MCF 10A (cell line): ENCODE measurements at places on chromosomes 5 and 9.

DNA sequence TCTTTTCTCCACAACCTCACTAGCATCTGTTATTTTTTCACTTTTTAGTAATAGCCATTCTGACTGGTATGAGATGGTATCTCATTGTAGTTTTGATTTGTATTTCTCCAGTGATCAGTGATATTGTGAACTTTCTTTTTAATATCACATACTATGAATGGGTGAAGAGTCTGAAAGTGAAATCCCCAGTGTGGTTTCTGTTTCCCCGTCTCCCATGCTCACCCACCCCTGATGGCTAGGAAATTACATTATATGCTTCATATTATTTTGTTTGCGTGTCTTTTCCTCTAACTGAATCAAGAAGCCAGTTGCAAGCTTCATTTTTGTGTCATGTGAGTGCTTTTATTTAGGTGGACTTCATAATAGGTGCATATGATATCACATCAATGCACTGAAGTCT lies 171.1 kb downstream of the ARHGAP26 start:
- DNase-seq = no peak

DNA sequence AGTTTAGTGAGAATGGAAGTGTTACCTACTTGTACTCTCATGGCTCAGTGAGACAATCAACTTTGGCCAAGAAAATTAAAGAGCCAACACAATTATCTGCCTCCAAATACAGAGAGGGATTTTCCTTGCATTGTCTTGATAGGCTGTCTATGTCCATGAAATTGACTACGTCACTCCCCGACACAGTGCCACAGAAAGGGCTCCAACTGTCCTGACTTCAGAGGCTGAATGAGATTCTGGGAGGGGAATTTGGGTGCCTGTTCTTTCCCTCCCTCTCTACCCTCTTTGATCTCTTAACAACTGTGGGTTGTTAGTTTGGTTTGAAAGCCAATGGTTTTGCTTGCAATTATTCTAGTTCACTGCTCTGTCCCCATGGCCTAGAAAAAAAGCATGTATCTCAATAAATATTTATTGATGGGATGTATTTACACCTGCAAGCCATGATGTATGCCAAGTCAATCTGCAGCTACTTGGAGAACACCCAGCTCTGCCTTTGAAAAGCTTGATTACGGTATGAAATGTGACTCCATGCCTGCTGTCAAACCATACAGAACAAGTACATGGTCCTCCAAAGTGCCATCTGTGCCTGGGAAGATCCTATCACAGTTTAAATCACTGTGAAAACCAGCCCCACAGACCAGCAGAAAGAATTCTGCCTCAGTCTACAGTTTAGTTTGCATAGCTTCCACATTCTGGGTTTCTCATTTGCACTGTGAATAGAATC lies 37.3 kb downstream of the CAPSL start:
- DNase-seq = no peak

DNA sequence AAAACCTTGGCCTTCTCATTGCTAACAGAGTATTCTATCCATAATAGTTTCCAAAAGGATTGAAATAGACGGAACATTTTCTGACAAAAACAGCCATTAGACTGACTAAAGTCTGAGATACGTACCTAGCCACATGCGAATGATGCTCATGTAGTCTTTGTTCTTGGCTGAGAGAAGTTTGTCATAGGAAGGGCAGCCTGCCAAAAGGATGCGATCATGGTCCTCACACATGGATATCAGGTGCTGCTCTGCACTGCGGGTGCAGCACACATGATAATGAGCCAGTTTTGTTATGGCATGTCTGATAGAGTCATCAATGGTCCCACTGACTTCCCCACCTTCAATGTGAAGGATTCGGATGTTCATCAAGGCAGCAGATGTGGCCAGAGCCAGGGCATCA lies 12.3 kb downstream of the GNE start:
- no peak for DNase-seq

GRCh38 chr5:58404734-58405133 lies 55.2 kb downstream of the PLK2 start:
- DNase-seq = no peak

DNA sequence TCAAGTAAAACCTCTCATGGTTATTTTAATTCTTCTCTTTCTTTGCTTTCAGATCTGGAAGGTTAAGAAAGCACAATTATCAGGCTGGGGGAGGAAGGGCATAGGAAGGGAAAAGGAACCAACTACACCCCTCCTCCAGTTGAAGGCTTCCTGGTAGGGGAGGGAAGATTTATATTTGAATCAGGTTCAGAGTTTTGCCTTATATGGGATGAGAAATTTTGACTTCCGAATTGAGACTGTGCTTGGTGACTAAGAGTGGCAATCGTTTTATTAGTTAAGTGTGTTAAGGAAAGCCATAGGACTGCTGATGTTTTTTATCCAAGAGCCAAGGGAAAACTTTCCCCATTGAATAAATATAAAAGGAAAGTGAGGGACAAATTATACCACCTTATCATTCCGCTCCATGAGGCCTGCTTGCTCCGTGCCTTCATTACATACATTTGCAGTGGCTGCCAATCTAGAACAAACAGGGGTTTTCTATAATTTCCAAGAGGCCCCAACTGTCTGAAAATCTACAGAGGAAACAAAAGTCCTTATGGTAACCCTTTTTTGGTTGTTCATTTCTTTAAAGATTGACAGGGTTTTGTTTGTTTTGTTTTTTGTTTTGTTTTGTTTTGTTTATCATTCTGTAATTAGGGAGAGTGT lies 115.7 kb upstream of the EPB41L4A start:
- no peak for DNase-seq
